ENCODE measurements at places on chromosomes 4 and X.

DNA sequence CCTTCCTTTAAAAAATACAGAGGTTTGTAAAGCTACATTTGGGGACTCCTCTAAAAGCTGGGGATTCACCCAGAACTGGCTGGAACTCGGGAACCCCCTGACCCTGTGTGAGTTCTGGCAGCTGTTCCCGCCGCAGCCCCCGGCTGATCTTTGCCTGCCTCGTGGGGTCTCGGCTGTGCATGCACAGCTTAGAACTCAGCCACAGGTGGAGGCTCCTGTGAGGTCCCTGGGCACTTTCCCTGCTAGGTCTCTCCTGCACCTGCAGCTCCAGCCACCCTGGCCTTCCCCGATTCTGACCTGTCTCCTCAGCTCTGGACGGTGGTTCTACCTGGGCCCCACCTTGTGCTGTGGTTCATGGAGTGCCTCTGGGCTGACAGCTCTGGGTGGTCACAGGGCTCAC is 48.6 kb upstream of the HGFAC start:
- DNase-seq = no peak

- DNase-seq = no peak
Measured at GRCh38 chr4:95638920-95639501, 90.2 kb upstream of the UNC5C start.

GRCh38 chrX:132022198-132022966 is 720 bp upstream of the STK26 start:
- no peak for DNase-seq

GRCh38 chr4:27327421-27328181 is 467.0 kb downstream of the STIM2 start:
- no peak for DNase-seq

GRCh38 chr4:122663814-122664610 is 43.1 kb upstream of the IL21 start:
- no peak for DNase-seq

DNA sequence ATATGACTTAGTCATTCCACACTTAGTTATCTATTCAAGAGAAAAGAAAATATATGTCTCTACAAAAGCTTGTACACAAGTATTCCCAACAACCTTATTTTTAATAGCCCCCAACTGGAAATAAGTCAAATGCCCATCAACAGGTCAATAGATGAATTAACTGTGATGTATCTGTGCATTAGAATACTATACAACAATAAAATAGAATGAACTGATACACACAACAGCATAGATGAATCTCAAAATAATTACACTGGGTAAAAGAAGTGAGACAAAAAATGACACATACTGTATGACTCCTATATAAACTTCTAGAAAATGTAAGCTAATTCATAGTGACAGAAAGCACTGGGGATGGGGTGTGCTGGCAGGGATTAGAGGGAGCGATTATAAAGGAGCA is 354.1 kb upstream of the DIPK2B start:
- no peak for DNase-seq

DNA sequence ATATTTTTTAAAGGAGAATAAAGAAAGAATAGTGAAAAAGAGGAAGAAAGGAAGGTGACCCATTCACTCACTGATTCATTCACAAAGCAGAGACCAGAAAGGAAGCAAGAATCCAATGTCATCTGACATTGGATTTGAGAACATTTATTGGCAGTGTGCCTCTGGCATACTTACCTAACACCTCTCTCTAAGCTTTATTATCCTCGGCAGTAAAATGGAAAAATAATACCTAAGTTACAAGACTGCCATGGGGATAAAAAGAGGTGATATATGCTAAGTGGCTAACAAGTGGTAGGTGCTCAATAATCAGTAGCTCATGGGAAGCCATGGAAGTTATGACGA is 41.6 kb upstream of the PPARGC1A start:
- no peak for DNase-seq

- no peak for DNase-seq
Measured at GRCh38 chrX:134761788-134762187, 103.5 kb upstream of the PLAC1 start.

DNA sequence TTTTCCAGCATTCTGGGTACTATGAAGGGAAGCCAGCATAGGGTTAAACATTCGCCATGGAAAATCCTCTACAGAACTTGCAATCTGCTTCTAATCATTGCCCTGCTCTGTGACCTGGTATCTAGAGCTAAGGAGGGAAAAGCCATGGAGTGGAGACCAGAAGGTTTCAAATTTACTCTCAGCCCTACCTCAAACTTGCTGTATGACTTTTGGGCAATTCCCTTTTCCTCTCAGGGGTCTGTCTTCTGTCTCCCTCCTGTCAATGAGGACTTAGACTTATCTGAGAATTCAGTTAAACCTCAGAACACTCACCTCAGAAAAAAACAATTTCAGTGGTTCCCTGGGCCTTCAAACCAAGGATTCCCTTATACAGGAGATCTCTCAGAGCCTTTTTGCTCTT is 29.1 kb downstream of the ARHGEF9 start:
- DNase-seq = no peak

GRCh38 chr4:8859550-8860095 is 12.0 kb downstream of the HMX1 start:
- DNase-seq = no peak

- DNase-seq = no peak
Measured at GRCh38 chr4:20672262-20672661, 28.0 kb upstream of the PACRGL start.

- DNase-seq = no peak
Measured at GRCh38 chr4:80918004-80918403, 112.5 kb upstream of the BMP3 start.

- no peak for DNase-seq
Measured at GRCh38 chr4:10620935-10621488, 63.6 kb downstream of the CLNK start.

- DNase-seq = no peak
Measured at GRCh38 chr4:95214408-95214807, 334.4 kb downstream of the UNC5C start.

- DNase-seq = no peak
Measured at GRCh38 chr4:118139241-118139640, 105.0 kb downstream of the NDST3 start.

DNA sequence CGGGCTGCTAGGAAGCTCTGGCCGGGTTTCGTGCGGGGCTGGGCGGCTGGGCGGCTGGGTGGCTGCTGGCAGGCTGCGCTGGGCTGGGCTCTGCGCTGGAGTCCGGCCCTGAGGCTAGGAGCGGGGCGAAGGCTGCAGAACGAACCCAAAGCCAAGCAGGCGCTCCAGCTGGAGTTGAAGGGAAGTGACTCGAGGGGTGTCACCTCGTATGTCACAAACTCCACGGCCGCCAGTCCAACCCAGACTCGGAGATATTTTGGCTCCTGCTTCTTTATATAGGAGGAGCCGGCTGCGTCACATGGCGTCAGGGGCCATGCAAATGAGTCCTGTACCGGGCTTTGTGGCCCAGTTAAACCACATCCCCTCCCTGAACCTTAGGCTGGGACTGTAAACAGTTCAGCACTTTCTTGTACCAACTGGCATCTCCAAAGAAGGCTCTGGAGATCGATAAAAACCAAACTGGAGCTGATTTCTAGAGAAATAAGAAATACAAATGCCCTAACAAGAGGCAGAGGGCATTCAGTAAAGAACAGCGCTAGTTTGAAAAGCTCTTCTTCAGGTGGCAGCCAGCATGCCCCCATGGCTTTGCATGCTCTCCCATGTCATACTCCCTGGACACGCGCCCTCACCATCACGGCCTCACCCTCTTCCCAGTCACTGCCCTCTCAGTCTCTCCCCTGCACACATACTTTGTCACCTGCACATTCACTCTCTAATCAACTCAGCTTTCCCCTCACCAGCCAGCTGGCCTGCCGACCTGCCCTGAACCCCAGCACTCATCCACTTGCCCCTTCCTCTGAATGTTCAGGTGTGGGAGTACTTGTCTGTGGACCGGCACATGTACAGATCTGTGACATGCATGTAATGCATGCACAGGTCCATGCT is 58.5 kb downstream of the TSC22D3 start:
- peak; percentile 94 for DNase-seq

DNA sequence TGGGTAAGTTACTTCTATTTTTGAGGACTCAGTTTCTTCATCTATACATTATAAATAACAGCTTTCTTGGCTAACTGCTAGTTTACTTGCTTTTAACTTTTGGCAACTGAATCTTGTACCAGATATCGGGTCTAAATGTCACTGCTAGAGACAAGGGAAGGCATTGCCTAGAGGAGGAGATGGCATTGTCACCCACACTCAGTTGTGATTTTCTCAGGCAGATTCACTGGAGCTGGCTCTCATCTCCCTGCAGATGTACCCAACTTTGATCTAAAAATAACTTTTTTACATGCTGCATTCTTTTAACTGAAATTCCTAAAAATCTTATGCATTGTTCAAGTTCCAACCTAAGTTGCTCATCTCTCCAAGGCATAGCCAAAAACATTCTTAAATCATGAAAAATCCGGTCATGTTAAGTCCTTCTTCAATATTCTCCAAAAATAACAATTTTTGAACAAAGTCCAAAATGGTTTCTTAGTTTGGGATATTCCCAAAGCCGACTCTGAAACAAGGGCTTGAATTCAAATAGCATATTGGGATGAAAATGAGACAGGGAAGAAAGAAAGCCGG is 469.0 kb upstream of the BOD1L1 start:
- no peak for DNase-seq

GRCh38 chrX:44997282-44997812 is 124.4 kb downstream of the KDM6A start:
- no peak for DNase-seq

DNA sequence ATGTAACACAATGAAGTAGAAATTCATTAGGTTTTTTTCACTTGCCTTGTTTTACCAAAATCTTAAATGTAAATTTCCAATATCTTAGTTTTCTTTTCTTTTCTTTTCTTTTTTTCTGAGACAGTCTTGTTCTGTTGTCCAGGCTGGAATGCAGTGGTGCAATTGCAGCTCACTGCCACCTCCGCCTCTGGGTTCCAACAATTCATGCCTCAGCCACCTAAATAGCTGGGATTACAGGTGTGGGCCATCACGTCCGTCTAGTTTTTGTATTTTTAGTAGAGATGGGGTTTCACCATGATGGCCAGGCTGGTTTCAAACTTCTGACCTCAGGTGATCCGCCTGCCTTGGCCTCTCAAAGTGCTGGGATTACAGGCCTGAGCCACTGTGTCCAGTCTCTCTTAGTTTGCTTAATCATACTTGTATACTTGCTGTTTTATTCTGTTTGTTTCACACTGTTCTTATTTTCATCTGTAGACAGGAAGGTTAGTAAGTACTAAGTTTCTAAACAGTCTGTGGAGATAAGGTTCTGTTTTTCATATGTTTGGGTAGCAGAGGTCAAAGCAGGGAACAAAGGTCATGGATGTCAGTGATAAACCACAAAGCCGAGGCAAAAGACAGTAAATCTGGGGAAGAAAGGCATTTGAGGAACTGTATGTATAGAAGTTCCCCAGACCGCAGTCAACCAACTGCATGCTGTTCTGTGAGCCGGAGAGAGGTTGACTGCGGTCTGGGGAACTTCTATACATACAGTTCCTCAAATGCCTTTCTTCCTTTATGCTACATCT is 129.1 kb downstream of the CBR4 start:
- DNase-seq = no peak
